ENCODE measurements at places on chromosomes 12 and 14. TPM values are rescaled to one million over a fixed set of nuclear protein-coding genes. Genes with fewer than 3 reads are reported as not detected.

GRCh38 chr12:118337194-118337838 lies 35.4 kb downstream of the TAOK3 start:
- H3K27me3 ChIP-seq, result no peaks in the 10 kb centered on the region
- no peaks in the 10 kb centered on the region for H3K36me3 ChIP-seq
- no peak overlapping the region for H3K27ac ChIP-seq
- no peak overlapping the region for H3K4me3 ChIP-seq

GRCh38 chr12:91562476-91562875 lies 379.9 kb upstream of the DCN start:
- no peaks in the 10 kb centered on the region for H3K27me3 ChIP-seq
- no peak overlapping the region for H3K4me3 ChIP-seq
- DNase-seq, result no peak

DNA sequence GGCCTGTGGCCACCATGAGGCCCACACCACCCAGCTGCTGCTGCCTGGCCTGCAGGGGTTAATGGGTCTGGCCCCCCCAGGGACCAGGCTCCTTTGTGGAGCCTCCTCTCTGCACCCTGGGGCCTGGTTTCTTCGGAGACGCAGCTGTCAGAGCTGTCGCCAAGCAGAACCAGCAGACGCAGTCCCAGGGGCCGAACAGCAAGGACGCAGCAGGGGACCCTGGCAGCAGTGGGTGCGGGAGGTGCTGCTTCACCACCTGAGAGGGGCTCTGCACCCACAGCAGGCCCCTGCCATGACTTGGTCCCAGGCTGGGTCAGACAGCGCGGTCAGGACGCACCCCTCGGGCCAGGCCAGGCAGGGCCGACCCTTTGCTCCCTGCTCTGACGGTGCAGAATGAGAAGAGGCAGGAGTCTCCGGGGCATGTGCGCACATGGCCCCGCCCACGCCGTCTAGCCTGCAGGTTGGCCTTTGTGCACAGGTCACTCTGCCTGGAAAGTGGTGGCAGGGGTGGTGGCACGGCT lies 30.5 kb downstream of the JAG2 start:
- no peaks in the 10 kb centered on the region for H3K27me3 ChIP-seq
- no peak for DNase-seq
- no peak overlapping the region for H3K4me3 ChIP-seq

DNA sequence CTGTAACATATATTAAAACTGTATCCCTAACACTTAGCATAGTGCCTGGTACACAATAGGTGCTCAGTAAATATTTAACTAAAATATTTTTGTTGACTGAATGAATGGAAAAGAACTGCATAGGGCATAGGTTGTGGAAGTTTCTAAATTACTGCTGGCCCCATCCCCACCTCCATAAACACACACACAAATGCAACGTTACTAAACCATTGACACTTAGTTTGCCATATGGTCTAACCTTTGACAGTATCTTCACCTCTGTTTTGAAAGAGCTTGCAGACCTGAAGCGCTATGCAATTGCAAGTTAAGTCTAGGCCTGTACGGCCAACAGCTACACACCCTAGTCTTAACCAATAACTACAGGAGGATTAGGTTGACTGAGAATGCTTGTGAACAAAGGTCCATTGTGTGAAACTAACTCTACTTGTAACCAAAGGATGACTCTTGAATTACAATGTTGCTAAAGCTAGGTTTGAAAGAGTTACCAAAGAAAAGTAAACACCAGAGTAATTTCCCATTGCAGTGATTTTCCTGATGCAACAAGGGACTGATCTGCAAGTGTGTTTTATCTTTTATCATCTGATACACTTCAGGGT lies 924 bp upstream of the MANSC1 start:
- no peak overlapping the region for H3K4me3 ChIP-seq
- DNase-seq, result no peak
- H3K27ac ChIP-seq, result no peak overlapping the region
- H3K4me1 ChIP-seq, result no peaks in the 10 kb centered on the region

DNA sequence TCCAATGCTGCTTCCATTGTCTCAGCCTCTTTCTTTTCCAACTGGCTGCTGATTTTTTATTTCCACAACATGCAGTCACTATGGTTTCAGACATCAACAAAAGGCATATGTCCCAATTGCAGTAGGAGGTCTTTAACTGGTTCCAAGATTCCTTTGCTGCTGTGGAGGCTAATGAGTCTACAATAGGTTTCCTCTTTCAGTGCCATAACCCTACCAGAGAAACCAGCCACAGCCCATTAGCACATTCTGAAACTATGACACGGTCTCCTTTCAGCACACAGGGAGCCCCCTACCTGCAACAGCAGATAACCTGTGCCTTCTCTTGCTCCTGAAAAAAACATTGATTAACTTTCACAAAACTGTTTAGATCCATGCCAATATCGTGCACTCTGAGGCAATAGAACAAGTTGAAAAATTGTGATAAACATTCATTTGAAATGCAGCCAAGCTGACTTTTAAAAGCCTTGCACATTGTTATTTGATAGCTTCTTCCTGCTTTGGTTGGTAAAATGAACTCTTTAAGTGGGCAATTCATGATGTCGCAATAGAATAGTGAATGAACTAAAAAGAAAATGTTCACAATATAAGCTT lies 32.4 kb downstream of the PLEKHG7 start:
- H3K27me3 ChIP-seq, result no peaks in the 10 kb centered on the region
- no peaks in the 10 kb centered on the region for H3K36me3 ChIP-seq
- H3K27ac ChIP-seq, result no peak overlapping the region
- H3K4me1 ChIP-seq, result peaks cover 8% of the 10 kb centered on the region

DNA sequence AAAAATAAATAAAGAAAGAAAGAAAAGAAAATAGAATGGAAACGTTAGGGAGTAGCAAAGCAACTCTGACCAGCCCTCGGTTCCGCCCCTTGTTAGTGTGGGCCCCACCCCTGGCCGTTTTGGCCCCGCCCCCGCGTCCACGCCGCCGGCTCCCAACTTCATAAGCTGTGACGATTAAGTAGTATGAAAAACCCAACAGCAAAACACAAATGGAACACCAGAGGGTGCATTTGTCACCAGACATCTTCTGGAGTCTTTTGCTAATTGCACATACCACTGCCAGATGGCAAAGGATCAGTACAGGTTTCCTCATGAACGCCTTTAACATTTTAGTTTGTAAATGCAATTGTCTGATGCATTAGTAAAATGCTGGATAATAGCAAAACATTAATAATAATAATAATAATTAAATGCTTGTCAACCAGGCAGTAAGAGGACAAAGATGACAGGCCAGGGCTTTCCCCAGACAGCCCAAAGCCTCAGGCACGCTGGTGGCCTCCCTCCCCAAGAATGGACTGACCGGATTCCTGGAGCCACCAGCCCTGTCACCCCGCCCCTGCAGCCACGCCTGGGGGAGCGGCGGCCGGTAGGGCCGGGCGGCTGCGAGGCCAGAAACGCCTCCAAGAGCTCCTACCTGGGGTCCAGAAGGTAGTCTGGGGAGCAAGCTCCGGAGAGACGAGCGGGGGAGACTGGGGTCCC lies 23.6 kb downstream of the HSP90AA1 start:
- H3K27ac ChIP-seq, result no peak overlapping the region
- peak; percentile 89 for DNase-seq
- peaks cover 10% of the 10 kb centered on the region for H3K4me1 ChIP-seq
- no peaks in the 10 kb centered on the region for H3K27me3 ChIP-seq
- no peak overlapping the region for H3K4me3 ChIP-seq

DNA sequence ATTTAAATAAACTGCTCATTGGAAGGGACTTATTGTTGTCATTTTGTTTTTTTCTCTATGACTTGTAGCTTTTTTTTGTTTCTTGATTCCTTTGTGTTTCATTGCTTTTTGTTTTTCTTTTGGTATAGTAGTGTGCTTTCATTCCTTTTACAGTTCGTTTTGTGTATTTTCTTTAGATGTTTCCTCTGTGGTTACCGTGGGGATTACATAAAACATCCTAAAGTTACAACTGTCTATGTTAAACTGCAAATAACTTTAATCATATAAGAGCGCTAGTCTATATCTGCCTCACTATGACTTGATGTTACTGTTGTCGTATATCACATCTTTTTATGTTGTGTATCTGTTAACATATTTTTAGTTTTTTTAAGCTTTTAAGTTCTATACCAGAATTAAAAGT lies 86.9 kb downstream of the ATF7IP start:
- H3K36me3 ChIP-seq, result peaks cover 10% of the 10 kb centered on the region
- H3K27ac ChIP-seq, result no peak overlapping the region
- H3K4me1 ChIP-seq, result peaks cover 12% of the 10 kb centered on the region
- no peaks in the 10 kb centered on the region for H3K27me3 ChIP-seq

GRCh38 chr14:81430235-81430634 lies 30.1 kb upstream of the STON2 start:
- peak; percentile 68 for DNase-seq
- H3K36me3 ChIP-seq, result no peaks in the 10 kb centered on the region
- no peaks in the 10 kb centered on the region for H3K27me3 ChIP-seq
- H3K4me3 ChIP-seq, result no peak overlapping the region
- H3K4me1 ChIP-seq, result peaks cover 12% of the 10 kb centered on the region

GRCh38 chr12:50065726-50066310 lies 8.4 kb downstream of the ASIC1 start:
- DNase-seq, result no peak
- H3K4me1 ChIP-seq, result peaks cover 3% of the 10 kb centered on the region
- H3K27ac ChIP-seq, result no peak overlapping the region

GRCh38 chr14:59936145-59936544 lies 16.2 kb downstream of the LRRC9 start:
- H3K27ac ChIP-seq, result no peak overlapping the region
- no peaks in the 10 kb centered on the region for H3K27me3 ChIP-seq
- H3K4me3 ChIP-seq, result no peak overlapping the region
- H3K4me1 ChIP-seq, result no peaks in the 10 kb centered on the region

GRCh38 chr14:54797986-54798385 lies 104.6 kb downstream of the GCH1 start:
- H3K4me3 ChIP-seq, result no peak overlapping the region
- no peak overlapping the region for H3K27ac ChIP-seq

- H3K27me3 ChIP-seq, result no peaks in the 10 kb centered on the region
- no peak overlapping the region for H3K27ac ChIP-seq
- no peak for DNase-seq
Observed at GRCh38 chr12:402029-402389, 565 bp downstream of the CCDC77 start.

GRCh38 chr12:51949342-51950030 lies 2.0 kb upstream of the ACVR1B start:
- peaks cover 19% of the 10 kb centered on the region for H3K4me1 ChIP-seq
- H3K36me3 ChIP-seq, result no peaks in the 10 kb centered on the region
- no peak overlapping the region for H3K4me3 ChIP-seq
- H3K27me3 ChIP-seq, result no peaks in the 10 kb centered on the region

- H3K27me3 ChIP-seq, result no peaks in the 10 kb centered on the region
- no peak for DNase-seq
- no peak overlapping the region for H3K27ac ChIP-seq
- H3K4me1 ChIP-seq, result no peaks in the 10 kb centered on the region
- peaks cover 26% of the 10 kb centered on the region for H3K36me3 ChIP-seq
- no peak overlapping the region for H3K4me3 ChIP-seq
Observed at GRCh38 chr12:122374707-122375106, 47.8 kb downstream of the CLIP1 start.

DNA sequence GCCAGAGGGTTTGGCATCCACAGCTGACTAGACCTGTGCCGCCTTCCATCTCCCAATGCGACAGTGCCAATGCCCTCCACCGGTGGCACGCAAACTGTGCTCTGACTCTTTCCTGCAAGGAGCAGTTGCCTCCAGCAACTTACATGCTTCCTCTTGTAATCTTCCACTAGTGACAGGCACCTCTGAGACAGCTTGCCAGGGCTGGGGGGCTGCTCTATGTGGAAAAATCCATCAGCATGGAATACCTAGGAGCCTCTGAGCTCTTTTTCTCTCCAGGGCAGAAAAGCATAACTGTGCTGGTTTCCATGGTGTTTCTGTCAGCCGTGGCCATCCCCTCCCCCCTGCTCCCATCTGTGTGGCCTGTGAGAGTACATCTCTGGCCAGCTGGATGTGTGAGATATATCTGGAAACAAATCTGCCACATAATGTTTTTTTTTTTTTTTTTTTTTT lies 110.6 kb downstream of the MYRFL start:
- no peak overlapping the region for H3K4me3 ChIP-seq
- H3K27me3 ChIP-seq, result no peaks in the 10 kb centered on the region
- no peak overlapping the region for H3K27ac ChIP-seq
- DNase-seq, result no peak
- no peaks in the 10 kb centered on the region for H3K4me1 ChIP-seq
- no peaks in the 10 kb centered on the region for H3K36me3 ChIP-seq

DNA sequence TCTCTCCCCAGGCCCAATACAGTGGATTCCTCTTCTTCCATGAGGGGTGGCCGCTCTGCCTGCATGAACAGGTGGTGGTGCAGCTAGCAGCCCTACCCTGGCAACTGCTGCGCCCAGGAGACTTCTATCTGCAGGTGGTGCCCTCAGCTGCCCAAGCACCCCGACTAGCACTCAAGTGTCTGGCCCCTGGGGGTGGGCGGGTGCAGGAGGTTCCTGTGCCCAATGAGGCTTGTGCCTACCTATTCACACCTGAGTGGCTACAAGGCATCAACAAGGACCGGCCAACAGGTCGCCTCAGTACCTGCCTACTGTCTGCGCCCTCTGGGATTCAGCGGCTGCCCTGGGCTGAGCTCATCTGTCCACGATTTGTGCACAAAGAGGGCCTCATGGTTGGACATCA lies 3.8 kb downstream of the ARHGEF40 start:
- peak; percentile 97 for DNase-seq
- H3K36me3 ChIP-seq, result peaks cover 27% of the 10 kb centered on the region
- H3K27ac ChIP-seq, result peak overlapping the region; percentile 60
- no peaks in the 10 kb centered on the region for H3K27me3 ChIP-seq

DNA sequence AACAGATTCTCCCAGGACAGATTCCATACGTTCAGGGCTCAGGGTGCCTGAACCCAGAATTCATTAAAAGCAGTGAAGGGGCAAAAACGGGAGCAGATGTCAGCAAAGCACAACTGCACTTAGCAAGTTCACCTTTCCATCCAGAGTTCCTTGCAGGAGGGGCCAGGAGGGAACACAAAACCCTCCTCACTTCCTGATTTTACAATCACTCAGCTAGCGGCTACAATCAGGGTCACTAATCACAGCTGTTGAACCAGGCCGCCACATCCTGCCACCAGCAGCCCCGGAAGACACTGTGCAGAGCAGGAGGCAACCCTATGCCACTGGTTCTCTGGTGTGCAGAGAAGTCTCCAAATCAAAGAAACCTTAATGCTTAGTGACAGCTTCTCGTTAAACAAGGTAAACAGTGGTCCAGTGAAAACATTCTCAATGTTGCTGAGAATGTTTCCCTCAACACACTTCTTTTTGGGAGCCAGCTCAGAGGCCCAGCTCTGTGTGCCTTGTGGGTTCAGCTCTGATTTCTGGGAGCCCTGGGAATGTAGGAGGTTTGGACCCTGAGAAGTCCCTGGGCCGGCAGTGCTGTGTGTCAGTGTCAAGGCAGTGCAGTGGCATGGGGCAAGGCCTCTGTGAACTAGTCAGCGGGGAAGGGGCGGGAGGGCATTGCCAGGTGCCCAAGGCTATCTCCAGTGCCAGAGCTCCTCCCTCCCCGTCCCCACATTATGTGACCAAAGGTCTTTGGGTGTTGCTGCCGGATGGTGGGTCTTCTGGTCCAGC lies 54.5 kb downstream of the VCPKMT start:
- H3K4me1 ChIP-seq, result no peaks in the 10 kb centered on the region
- no peaks in the 10 kb centered on the region for H3K36me3 ChIP-seq
- peak overlapping the region; percentile 32 for H3K27ac ChIP-seq
- no peaks in the 10 kb centered on the region for H3K27me3 ChIP-seq

The BATF gene
- total RNA-seq, result not detected

The TDRD9 gene
- 51.3 TPM for total RNA-seq

The KIF5A gene
- 0.34 TPM for total RNA-seq

The HOXC10 gene
- not detected for total RNA-seq

The PPP1R1A gene
- 2.8 TPM for total RNA-seq

The FAIM2 gene
- not detected for total RNA-seq

The SVOP gene
- total RNA-seq, result not detected

The ADAMTS20 gene
- not detected for total RNA-seq

The KRT6A gene
- total RNA-seq, result not detected

The NOVA1 gene
- total RNA-seq, result 18.4 TPM

The JPH4 gene
- total RNA-seq, result 0.11 TPM

The FERMT2 gene
- total RNA-seq, result 57.1 TPM

The MMP14 gene
- total RNA-seq, result 59.7 TPM

The NEUROD4 gene
- not detected for total RNA-seq

The COL2A1 gene
- not detected for total RNA-seq

The SERPINA12 gene
- total RNA-seq, result not detected

Data from thyroid gland (tissue), 4 donors.